Activated naive CD4-positive, alpha-beta T cell treated with anti-CD3 and anti-CD28 coated beads for 36 hours (primary cell): ENCODE measurements at places on chromosomes 5 and 9. TPM values are rescaled to one million over a fixed set of nuclear protein-coding genes. Genes with fewer than 3 reads are reported as not detected.

PRUNE2 gene
- 0.38 TPM for total RNA-seq

IL13 gene
- 0.24 TPM for total RNA-seq

GALNT12 gene
- 12.9 TPM for total RNA-seq

NDOR1 gene
- 26.1 TPM for total RNA-seq

FAM200C gene
- 0.84 TPM for total RNA-seq

VLDLR gene
- 7.7 TPM for total RNA-seq

SQSTM1 gene
- total RNA-seq: 114 TPM

LRRC70 gene
- 1.0 TPM for total RNA-seq

CD74 gene
- 316 TPM for total RNA-seq

RAD23B gene
- 106 TPM for total RNA-seq

AMACR gene
- 10.1 TPM for total RNA-seq

GRCh38 chr5:178466342-178466741 lies 123.9 kb downstream of the COL23A1 start:
- no peak for DNase-seq

DNA sequence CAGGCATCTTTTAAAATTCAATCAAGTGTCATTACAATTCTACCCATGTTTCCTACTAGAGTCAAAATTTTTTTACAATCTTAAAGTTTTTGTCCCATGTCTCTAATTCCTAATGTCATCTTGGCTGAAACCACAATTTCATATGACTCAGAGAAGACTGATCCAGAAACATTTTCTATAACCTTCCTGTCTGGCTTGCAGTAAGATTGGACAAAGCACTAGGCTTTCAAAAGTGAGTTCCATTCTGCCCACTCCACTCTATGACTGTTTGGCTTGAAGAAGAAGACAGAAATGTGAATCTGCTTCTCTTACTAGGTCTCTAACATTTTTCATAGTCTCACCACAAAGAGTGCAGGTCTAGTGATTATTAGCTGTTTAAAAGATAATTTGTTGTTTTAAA lies 88.8 kb downstream of the NR3C1 start:
- DNase-seq: no peak

DNA sequence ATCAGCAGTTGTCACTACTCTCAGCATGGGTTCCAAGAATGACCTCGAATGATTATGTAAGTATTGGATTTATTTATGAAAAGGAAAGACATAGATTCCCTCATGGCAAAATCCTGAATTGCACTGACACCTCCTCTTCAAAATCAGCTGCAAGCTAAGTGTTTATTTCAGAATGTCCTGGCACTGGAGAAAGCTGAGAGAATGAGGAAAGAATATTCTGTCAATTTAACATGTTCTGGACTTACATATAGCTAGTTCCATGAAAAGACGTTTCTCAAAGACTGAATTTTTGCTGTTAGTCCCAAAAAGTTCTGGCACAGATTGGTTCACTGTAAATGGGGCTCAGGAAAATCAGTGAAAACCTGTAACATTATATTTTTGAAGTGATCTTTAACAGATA lies 120.3 kb downstream of the NREP start:
- DNase-seq: no peak

GRCh38 chr5:124064956-124065355 lies 553.0 kb downstream of the CSNK1G3 start:
- no peak for DNase-seq

- DNase-seq: no peak
These were observed 217.9 kb downstream of the SPATA31D1 start for GRCh38 chr9:82206490-82206889.

- no peak for DNase-seq
These were observed 77.3 kb upstream of the MAP3K1 start for GRCh38 chr5:56737951-56738606.

GRCh38 chr5:73419117-73419464 lies 29.5 kb downstream of the FOXD1 start:
- DNase-seq: no peak

DNA sequence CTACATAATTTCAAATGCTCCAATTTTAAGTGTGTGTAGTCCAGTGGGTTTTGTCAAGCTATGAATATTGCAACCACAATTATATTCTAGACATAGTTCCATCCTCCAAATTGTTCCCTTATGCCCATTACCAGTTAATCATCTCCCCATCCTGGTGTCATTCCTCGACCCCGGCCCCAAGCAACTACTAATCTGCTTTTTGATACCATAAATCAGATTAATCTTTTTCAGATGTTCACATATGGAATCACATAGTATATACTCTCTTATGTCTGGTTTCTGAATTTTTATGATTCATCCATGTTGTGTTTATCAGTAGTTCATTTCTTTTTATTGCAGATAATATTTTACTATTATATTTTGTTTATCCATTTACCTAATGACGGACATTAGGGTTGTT lies 148.4 kb upstream of the RORB start:
- no peak for DNase-seq

DNA sequence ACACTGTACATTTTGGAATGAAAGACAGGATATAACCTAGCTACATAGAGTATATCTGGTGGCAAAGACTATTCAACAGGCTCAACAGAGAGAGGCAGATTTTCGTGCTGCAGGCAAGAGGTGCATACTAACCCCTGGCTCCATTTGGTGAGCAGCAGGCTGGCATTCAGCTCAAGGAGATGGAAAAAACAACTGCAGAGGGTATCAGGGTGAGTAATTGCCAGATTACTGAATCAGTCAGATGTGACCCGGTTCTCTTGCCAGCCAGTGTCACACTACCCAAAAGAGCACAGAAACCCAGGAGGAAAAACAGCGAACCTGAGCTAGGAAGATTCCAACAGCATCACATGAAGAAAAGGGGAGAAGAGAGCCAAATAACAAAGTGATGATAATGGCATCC lies 130.4 kb upstream of the PRLR start:
- DNase-seq: no peak

- no peak for DNase-seq
These were observed 20.5 kb downstream of the GFI1B start for GRCh38 chr9:132998831-132999635.

DNA sequence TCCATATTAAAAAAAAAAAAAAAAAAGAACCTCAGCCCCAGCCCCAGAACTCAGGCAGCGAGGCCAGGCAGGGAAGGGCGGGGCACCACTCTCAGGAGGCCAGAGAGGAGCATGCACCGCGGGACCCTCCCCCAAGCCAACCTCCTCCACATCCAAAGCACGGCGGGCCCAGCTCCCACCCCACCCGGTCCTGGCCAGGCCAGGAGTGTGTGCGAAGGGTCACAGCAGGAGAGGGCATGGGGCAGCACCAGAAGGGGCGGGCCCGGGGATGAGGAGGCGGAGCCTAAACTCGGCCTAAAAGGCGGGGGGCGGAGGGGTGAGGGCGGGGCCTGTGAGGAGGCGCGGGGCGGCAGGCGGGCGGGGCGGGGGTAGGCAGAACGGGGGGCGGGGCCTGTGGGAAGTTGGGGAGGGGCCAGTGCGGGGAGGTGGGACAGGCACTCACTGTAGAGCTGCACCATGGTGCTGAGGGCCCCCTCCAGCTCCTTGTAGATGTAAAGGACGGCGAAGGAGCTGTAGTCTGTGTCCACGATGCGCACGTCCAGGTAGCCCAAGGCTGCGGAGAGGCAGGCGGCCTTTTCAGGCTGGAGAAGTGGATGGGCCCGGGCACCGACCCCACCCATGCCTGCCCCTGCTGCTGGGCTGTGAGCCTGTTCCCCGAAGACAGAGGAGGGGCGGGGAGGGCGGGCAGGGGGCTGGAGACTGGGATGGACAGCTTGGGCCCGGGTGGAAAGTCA lies 1.2 kb downstream of the LCN15 start:
- DNase-seq: peak; percentile 32

- no peak for DNase-seq
These were observed 11.1 kb upstream of the SHOC1 start for GRCh38 chr9:111805830-111806241.

DNA sequence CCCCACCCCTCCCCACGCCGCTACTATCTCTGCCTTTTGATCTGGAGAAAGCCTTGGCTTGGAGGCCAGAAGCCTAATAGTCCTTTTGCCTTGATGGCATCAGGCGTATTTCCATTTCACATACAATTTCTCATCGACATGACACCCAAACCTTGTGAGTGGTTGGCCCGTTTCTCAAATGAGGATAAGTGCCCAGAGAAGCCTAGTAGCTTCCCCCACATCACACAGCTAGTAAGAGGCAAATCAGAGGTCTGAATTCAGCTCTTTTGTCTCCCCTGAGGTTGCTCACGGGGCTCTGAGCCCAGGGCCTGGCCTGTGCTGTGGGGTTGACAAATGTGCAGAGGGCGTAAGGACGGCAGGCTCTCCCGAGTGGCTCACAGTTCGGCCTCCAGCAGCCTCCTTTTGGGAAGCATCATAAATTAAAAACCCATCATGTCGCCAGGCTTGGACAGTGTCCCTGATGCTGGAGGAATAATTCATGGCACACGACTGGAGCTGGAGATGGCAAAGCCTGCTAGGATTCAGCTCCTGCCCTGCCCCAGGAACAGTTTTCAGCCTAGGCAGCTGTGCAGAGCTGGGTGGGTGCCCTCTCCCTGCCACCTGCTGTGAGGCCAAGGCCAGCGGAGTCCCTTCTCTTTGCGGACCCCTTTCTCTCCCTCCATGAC lies 263.8 kb downstream of the NSG2 start:
- no peak for DNase-seq

DNA sequence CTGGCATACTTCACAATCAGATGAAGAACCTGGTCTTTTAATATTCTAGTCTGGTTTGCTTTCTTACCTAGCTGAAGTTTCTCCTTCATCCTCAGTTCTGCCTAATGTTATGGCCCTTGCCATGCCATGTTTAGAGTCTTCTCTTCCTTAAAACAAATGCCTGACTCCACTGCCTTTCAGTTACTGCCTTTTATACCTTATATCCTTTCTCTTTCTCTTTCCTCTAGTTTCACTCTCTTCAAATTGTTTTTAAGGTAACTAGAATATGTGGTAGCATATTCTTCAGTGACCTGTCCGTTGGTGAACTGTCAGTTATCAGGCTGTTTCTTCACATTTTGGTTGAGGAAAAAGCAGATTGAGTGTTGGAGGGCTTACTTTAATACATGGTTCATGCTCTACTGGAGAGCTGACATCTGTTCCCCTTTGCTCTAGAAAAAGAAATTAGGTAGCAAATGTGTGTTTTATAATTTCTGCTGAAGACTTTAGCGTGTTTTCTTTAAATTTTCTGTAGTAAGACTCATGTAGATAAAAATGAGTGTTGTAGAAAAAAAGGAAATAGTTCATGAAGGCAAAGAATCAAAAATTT lies 103.8 kb downstream of the DMXL1 start:
- DNase-seq: no peak

DNA sequence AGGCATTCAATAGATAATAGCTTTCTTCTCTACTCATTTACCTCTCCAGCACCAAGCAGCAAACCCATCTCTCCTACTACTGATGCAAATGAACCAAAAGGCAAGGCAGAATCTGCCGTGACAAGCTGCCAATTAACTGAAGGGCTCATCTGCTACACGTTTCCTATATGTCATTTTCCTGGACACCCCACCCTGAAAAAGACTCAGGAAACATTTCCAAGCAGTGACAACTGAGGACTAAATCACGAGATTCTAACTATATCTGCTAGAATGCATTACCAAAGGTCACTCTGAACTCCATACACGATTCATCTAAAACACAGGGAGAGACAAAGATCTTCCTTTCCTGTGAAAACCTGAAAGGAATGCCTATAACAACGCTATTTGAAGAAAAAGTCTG lies 12.9 kb downstream of the PLPP1 start:
- DNase-seq: no peak

DNA sequence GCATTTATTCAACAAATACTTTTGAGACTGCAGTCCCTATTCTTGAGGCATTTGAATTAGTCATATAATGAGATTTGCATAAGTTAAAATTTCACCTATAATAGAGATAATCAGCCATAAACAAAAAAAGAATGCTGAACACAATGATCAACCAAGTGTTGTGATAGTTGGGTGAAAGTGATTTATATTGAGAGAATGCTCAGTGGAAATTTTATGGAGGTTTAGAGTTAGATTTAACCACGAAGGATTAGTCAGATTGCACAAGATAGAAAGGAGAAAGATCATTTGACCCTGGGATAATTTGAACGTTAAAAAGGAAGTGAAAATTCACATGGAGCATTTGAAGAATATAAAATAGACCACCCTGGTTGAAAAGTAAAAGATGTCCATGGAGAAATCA lies 356.2 kb downstream of the NPR3 start:
- no peak for DNase-seq

- no peak for DNase-seq
These were observed 4.4 kb upstream of the DCTN4 start for GRCh38 chr5:150763023-150763769.

DNA sequence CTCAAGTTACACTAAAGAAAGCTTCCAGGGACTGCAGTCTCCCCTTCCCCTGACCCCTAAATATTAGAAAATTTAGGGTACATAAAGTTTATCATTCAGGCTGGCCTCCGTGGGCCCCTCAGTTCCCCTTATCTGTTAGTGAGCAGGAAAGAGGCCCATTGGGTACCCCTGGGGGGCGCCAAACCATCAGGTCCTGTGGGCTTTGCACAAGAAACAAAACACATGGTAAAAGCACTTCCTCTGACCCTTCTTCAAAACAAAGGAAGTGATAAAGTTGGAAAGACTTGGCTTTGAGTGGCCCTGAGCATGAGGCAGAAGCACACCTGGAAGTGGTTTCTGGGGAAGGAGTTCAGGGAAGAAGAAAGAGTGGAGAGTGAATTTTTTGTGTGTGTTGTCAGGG lies 213.0 kb downstream of the SMARCA2 start:
- DNase-seq: peak; percentile 43

DNA sequence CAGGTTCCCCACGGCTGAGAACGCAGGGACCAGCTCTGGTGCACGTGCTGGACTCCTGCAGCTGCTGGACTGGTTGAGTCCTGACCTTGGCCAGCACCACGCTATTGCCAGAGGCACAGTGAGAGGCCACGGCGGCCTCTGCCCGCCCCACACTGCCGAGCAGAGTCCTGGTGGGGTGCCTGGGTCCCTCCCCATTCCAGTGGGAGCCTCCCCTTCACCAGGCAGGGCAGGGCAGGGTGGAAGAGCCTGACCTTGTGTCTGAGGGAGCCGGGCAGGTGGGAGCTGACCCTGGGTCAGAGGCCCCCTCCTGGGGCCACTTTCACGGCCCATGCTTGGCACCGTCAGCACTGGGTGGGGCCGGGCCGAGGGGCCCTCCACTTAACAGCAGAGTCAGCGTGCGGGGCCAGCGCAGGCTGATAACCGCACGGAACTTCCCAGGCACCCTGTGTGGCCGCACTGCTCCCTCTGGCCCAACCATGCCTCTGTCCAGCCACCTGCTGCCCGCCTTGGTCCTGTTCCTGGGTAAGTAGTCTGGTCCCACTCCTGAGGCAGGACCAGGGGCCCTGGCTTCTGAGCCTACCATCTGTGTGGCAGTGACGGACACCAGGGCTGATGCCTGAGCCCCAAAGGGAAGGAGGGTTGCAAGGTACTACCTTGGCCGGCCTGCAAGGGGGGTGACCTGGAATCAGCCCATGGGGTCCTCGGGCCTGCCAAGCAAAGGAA lies at the start of gene MAMDC4:
Gene MAMDC4, plus strand, starts transcription at position 406 of the 723 bp plus-strand sequence. Its CDS starts 71 bp downstream, at position 477.
- no peak for DNase-seq

GRCh38 chr9:4640027-4640426 lies 22.1 kb upstream of the PLPP6 start:
- DNase-seq: peak; percentile 76
